MG63 (cell line): ENCODE measurements at places on chromosomes 5 and 9.

GRCh38 chr5:6729386-6730310, 16.4 kb downstream of the TENT4A start:
- no peak for DNase-seq

DNA sequence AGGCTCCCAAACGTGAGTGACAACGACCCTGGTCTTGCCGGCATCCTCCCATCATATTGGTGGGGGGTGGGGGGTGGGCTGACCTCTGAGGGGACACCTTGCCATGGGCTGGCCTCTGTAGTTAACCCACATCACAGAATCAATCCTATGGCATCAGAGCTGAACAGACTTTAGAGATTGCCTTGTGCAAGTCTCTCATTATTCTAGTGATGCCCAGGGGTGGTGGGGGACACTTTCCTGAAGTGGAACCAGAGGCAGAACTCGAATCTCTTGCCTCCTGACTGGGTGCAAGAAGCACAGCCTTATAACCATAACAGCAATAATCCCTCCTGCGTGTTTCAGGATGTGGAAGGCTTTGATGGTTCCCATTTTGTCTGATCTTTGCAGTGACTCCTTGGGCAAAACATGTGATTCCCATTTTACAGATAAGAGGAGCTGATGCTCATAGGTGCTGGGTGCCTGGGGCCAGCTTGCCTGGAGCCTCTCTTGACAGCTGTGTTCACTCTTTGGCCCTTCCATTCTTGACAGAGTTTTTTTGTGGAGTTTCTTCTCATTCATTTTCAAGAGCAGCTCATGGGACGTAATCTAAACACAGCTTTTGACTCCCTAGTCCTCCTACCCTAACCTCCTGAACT, 18.6 kb upstream of the PITX1 start:
- DNase-seq, result no peak

- peak; percentile 18 for DNase-seq
These were observed 75.1 kb downstream of the HSD17B4 start for GRCh38 chr5:119527351-119527750.

DNA sequence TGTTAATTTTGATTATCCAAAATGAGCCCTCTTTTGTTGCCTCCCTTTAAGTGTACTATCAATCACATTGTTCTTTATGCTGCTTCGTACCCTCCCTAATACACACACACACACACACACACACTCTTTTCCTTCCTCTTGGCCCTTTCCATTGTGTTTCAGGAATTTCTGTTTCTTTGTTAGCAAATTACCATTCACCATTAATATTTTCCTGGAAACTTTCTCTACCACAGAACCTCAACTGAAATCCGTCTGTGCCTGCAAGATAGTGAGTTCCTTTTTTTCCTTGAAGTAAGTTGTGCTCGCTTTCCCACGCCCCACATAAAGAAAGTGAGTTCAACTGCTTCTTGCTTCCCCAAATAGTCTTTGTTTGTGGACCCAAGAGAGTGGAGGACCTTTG, 61.8 kb downstream of the SMIM15 start:
- DNase-seq, result no peak

DNA sequence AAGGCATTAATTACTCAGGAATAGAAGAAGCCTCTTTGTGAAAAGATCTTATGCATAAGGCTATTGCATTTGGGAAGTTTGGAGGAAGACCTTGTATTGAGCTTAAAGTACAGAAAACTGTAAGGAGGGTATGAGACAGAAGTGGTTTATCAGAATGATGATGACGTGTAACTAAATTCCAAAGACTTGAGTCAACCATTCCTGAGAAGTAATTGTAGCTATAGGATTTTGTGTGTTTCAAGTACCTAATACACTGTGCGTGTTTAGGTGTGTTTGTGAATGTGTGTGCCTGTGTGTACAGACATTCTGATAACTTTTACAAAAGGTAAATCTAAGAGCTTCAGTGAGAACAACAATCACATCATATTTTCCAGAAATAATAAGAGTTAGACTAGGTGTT, 46.5 kb upstream of the IRX2 start:
- no peak for DNase-seq

DNA sequence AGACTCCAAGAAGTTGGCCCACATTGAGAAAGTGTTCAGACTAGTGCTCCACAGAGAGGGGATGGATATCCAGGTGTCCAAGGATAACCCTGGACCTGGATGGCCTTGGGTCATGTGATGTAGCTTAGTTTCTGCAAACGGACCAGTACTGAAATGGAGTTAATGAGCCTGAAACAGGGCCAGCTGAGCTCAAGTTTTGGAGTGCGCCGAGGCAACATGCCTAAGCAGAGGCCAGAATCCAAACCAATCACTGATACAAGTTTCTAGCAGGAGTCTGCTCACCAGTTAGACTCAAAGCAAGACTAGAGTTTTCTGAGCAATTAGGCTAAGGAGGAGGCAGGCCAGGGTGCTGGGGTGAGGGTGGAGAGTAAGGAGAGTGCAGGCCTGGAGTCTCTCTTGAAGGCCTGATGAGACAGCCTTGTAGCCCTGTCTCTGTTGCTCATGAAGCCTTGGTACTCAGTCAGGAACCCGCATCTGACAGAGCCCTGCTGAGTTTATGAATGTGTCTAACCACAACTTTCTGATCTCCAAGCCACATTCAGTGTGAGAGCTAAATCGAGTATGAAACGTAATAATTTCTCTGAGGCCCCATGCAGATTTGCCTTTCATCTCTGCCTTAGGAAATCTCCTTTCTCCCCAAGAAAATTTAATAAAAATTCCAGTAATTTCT, 68.9 kb upstream of the EQTN start:
- no peak for DNase-seq

- peak; percentile 100 for DNase-seq
These were observed 83.0 kb upstream of the FREM1 start for GRCh38 chr9:14993061-14993800.

GRCh38 chr5:133469846-133470245, 142.5 kb downstream of the FSTL4 start:
- DNase-seq, result no peak

DNA sequence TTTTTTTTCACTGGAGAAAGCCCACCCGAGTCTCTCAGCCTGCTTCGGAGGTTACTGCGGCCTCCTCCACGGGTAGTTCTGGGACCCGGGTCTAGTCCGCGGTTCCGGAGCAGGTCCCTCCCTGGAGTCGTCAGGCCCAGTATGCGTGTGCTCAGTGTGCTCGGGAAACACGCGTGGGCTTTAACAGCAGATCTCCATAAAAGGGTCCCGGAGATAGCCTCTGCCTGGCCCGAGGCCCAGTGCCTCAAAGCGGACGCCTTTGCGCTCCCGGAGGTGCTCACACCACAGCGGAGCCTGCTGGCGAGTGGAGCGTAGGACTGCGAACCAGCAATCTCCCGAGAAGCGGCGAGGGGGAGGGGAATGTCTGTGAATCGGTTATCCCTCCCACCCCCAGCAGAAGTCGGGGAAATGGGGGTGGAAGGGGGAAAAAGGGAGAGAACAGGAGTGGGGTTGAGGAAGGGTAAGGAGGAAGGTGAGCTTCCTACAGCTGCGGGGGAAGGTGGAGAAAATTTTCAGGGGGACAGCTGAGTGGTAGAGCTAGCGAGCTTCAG, 28.7 kb downstream of the CDKN2A start:
- DNase-seq, result no peak

DNA sequence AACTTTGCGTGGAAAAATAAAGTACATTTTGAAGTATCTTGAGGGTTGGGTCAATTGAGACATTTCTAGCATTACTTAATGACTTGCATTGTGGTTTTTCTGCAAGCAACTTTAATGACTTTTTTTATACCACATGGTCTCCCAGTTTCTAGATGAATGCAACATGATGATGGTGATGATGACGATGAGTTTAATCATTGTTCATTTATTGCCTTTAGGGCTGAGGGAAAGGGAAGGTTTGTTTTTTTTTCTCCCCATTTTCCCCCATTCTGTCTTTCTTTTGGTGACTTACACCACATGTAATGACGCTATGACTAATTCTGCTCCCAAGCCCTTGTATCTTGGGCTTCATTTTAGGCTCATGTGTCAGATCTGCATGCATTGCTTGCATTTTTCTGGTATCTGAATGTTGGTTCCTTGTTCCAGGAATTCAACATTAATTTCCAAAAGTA, 57.7 kb upstream of the NXNL2 start:
- DNase-seq, result peak; percentile 37

GRCh38 chr5:90547072-90547536, 11.5 kb upstream of the ADGRV1 start:
- no peak for DNase-seq

DNA sequence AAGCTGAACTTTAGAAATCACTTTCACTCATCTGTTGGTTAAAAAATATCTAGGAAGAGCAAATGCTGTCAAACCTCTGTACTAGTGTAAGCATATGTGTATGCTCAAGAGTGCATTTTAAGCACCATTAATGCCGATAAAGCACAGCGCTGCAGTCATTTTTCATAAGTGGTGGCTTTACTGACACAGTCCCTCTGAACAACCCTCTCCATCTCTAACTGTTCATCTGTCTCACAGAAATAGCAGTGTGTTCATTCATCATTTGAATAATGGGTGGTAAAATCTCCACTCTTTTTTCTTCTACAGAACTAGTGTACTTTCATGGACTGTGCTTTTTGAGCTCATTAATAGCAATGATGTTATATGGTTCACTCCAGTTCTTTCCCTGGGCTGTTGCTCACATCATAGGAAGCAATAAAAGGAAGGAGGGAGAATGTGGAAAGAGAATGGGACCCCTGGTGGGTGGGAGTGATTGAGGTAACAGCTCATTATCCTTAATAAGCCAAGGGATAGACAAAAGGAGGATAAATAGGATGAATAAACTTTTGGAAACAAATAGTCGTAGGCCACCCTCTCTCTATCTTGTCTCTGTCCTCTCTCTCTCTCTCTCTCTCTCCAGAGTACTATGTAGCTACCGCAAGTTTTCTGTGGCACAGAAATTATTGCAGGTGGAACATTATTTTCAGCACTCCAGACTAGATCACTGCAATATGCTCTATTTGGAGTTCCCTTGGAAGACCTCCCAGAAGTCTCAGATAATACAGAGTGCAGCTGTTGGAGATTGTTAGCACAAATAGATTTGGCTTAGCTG, 117.9 kb upstream of the PRDM9 start:
- no peak for DNase-seq

DNA sequence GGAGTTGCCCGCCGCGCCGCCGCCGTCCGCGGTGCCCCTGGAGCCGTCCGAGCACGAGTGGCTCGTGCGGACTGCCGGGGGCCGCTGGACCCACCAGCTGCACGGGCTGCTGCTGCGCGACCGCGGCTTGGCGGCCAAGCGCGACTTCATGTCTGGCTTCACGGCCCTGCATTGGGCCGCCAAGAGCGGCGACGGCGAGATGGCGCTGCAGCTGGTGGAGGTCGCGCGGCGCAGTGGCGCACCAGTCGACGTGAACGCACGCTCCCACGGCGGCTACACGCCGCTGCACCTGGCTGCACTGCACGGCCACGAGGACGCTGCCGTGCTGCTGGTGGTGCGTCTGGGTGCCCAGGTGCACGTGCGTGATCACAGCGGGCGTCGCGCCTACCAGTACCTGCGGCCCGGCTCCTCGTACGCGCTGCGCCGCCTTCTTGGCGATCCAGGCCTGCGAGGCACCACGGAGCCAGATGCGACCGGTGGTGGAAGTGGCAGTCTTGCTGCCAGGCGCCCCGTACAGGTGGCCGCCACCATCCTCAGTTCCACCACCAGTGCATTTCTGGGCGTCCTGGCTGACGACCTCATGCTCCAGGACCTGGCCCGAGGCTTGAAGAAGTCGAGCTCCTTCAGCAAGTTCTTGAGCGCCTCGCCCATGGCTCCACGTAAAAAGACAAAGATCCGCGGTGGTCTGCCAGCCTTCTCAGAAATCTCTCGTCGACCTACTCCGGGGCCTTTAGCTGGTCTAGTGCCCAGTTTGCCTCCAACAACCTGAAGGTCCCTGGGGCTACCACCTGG, 1.6 kb downstream of the SOWAHA start:
- DNase-seq, result no peak

GRCh38 chr5:95149387-95149786, 135.5 kb downstream of the MCTP1 start:
- DNase-seq, result no peak

- peak; percentile 72 for DNase-seq
These were observed 164.3 kb downstream of the DOCK2 start for GRCh38 chr5:169801324-169801777.

GRCh38 chr5:78008356-78008967, 232.3 kb upstream of the TBCA start:
- DNase-seq, result no peak

DNA sequence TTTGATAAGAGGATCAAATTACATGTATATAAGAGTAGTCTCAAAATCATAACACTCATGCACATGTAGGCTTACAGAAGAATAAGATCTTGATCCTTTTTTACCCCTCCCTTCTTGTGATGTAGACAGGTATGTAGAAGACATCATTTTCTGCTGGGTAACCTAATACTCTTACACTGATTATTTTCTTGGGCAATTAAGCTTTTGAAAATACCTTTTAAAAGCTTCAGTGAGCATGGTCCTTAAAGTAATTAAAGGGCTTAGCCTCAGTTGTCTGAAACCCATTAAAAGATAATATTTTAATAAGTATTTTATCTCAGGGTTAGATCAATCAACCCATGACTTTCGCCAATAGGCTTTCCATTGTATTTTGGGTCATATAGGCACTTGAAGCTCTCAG, 50.6 kb downstream of the ALDH1A1 start:
- DNase-seq, result no peak

GRCh38 chr5:172003746-172004145, 2.7 kb downstream of the FBXW11 start:
- DNase-seq, result no peak

- no peak for DNase-seq
These were observed 466.8 kb downstream of the ARHGEF28 start for GRCh38 chr5:74092766-74093165.

DNA sequence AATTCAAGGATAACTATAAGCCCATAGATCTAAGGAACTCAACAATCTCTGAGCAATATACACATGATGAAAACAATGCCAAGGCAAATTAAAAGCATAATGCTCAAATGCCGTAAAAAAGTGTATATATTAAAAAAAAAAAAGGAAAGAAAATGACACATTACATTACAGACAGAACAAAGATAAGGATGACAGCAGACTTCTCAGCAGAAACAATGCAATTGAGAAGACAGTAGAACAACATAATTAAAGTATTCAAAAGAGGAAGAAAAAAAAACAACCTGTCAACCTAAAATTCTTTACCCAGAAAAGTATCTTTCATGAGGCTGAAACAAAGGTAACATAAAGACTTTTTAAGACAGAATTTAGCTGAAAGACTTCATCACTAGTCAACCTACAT, 591.7 kb downstream of the ZNF608 start:
- DNase-seq, result no peak
